ENCODE measurements at places on chromosomes 4 and X.

- no peak for DNase-seq
Observed at GRCh38 chr4:144575181-144575580, 70.8 kb upstream of the HHIP start.

DNA sequence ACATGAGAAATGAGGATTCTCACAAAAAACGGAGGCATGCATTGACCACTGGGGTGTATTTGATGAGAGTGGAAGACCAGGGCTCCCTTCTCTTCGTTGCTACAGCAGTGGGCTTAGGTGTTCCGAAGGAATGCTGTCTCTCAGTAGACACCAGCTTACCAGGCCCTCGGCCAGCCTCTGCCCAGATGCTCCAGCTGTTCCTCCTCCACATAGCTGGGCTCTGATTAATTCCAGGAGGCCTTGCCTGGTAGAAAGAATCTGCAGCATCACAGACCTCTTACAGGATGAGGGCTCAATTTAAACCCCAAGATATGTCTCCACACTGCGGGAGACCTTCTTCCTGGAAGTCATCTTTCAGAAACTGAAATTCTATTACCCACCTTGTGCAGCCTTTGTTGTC is 346.6 kb upstream of the TENM3 start:
- no peak for DNase-seq

DNA sequence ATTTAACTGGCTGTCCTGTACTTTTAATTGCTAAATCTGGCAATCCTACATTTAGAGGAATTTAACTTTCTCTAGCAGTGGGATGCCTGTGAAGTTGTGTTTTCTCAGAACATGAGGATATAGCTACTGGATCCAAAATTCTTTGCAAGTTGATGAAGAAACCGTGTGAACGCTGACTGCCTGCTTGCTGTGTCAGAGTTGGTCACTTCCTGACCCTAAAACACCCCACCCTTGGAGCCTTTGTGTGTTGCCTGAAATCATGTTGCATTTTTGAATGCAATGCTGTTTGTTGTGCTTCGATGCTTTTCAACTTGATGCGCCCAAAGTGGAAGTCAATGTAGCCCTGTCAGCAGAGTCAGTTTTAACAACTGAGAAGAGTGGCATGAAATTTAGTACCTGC is 211.2 kb downstream of the ANK2 start:
- DNase-seq = no peak

- DNase-seq = no peak
Observed at GRCh38 chr4:14602206-14602605, 400.1 kb upstream of the CPEB2 start.

DNA sequence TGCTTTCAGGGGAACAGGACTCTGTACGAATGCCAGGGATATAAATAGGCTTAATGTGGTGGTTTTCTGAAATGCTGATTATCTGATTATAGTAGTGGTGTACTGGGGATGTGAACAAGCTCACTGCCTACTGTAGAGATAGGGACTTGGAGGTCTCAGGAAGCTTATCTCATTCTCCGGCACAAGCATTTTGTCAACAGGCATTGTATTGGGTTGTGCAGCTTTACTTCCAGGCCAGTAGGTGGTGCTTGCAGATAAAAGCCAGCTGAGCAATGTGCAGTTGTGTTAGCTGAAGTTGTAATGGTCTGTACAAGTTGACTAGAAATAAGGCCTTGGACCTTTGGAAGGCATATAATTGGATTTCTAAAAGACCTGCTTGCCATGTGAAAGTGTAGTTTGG is 49.5 kb upstream of the TMLHE start:
- DNase-seq = no peak

- DNase-seq = no peak
Observed at GRCh38 chrX:45842926-45843315, 642.2 kb upstream of the DIPK2B start.

- DNase-seq = no peak
Observed at GRCh38 chrX:21382715-21383114, 8.5 kb downstream of the CNKSR2 start.

DNA sequence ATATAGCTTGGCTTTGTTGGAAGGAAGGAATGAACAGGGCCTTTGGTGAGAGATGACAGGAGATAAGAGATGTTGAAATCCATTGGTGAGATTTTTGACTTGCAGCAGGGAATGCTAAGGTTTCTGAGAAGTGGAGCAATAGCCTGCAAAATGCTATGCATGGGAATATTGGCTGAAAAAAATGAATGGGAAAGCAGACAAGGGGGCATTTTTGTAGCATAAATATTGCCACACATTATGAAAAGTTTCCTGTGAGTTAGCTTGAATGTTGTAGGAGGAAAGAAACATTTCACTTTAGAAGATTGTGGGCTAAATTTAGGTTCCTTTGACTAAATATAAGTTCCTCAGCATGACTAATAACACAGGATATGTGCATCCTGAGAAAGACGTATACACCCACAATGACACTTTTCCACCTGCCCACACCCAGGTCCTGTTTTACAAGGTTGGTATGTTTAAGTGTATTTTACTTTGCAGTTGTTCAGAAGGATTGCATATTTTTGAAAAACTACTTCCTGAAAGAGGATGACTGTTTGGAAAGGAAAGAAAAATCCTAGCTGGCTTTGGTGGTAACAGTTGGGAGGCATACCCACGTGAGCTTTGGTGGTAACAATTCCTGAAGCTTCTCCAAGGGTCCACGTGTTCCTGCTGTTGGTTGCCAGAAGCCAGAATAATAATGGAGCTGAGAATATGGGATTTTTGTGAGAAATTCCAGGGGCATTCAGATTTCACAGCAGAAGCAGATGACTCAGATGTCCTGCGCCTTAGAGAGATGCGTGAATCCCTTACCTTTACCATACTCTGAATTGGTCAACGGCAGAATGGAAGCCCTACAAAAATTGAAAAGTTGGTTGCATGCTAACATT is 28.5 kb downstream of the PHEX start:
- no peak for DNase-seq

DNA sequence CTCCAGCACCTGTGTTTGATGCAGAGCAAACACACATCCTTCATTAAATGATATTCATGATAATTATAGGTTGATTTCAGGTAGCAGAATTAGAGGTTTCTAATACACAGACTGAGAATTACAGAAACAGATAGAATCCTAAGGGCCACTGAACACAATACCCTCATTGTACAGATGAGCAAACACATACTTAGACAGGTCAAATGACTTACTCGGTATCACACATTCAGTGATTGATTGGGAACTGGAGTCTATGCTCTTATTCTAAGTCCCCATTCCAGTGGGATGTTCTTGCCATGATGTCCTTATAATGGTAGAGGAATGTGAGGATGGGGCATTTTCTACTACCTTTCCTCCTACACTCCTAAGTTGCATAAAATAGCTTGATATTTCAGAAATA is 70.8 kb downstream of the DCAF8L1 start:
- no peak for DNase-seq

- no peak for DNase-seq
Observed at GRCh38 chr4:107509615-107510014, 210.4 kb downstream of the PAPSS1 start.

DNA sequence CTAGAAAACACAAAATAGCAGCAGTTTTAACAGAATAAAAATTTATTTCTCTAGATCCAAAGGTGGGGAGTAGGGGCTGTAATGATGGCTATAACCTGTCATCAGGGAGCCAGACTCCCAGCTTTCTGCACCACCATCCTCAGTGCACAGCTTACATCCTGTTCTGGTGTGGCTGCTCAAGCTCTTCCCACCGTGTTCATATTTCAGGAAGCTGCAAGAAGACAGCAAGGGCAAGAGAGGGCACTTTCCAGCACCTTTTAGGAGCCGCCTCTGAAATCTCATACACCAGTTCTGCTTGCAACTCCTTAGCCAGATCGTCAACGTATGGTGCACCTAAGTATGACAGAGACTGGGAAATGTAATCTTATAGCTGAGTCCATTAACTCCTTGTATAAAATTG is 253.7 kb downstream of the CENPC start:
- DNase-seq = no peak

GRCh38 chrX:8653956-8654355 is 78.0 kb downstream of the ANOS1 start:
- DNase-seq = no peak

DNA sequence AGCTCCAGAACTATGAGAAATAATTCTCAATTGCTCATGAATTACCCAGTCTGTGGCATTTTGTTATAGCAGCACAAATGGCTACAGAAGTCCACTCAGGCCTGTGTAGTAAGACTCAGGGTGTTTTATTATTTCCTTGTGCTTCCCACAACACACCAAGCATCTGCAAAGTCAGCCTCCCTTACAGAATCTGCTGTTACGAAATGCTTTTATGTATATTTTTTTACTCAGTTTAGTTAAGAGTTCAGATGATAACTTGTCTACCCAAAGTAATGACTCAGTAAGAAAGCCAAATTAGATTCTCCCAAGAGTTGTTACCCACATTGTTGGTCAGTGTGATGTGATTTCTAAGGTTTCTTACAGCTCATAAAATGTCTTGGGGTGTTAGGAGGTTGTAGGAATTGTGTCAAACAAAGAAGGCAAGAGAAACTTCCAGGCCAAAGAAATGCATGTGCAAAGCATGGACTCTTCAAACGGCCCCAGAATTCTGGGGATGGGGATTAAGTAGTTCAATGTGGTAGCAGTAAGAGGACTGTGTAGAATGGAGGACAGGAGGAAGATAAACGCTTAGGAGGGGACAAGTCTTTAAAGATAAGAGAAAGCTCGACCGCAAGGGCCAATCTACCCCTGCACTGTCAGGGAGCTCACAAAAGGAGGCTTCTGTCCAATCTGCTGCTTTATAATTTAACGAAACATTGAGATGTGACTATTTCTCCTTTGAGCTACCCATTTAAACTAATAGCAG is 35.4 kb upstream of the TMEM184C start:
- peak; percentile 34 for DNase-seq
